ENCODE measurements at places on chromosomes 5 and 9.

GRCh38 chr5:161403996-161404395 lies 142.5 kb downstream of the GABRB2 start:
- DNase-seq = no peak

- no peak for DNase-seq
Observed at GRCh38 chr9:88501086-88501485, 33.9 kb upstream of the NXNL2 start.

GRCh38 chr5:6656680-6657079 lies 23.4 kb downstream of the SRD5A1 start:
- no peak for DNase-seq

GRCh38 chr5:16593013-16593412 lies 23.8 kb downstream of the RETREG1 start:
- no peak for DNase-seq

DNA sequence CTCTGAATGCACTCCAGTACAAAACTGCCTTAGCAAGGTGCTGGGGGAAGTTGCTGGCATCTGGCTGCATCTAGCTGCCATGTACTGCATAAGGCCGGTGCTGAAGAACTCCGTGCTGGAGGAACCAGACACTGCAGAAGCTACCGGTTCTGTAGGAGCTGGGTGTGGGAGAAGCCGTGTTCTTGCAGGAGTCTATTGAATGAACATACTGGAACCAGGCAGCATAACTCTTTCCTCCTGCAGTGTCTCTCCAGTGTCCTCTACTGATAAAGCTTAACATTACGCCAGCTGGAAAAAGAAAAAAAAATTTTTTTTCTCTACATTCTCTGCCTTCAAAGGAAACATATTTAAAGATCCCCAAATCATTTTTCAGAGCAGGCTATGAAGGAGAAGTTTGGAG lies 38.5 kb downstream of the VPS13A start:
- DNase-seq = no peak

DNA sequence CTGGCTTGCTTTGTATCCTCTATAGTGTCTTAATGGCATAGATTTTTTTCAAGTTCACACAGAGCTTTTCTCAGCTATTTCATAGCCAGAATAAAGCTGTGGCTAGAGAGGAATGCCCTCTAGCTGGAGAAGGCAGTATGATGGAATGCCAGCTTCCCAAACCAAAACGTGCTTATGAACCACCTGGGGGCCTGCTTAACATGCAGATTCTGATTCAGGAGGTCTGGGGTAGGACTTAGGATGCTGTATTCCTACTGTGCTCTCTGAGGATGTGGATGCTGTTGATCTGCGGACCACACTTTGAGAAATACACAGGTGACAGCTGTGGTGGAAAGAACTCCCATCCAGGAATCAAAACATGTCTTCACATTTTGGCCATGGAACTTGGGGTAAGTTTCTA lies 49.9 kb upstream of the DPYSL3 start:
- DNase-seq = no peak

DNA sequence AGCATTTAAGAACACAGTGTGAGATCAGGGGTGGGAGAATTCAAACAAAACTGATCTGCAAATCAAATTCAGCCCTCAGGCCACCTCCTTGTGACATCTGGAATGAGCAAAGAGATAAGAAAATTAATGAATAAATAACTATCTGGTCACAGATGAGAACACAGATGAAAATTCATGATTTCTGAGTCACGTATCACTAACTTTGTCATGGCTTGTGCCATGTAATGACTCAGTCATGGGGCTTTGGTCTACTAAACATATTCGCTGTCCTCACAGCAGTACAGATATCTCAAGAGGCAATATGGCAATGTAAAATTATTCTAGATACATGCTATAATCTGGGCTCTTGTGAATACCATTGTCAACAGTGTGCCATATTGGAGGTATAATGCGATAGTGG lies 274.4 kb downstream of the MAN2A1 start:
- DNase-seq = no peak

DNA sequence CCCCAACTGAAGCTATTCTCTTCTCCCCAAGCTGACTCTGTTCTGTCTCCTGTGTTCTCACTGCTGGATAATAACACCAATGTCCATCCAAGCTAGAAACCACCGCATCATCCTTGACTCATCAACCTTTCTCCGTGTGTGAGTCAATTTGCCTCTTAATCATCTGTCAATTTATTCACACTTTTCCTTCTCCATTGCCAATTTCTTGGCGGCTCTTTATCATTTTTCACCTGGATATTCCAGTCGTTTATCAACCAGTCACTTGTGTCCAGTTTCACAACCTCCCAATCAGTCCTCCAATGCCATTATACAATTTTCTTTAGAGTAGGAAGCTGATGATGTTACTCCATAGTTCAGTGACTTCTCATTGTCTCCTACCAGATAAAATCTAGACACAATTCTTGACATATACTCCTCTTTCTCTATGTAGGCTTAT lies 45.4 kb upstream of the LIFR start:
- DNase-seq = no peak

DNA sequence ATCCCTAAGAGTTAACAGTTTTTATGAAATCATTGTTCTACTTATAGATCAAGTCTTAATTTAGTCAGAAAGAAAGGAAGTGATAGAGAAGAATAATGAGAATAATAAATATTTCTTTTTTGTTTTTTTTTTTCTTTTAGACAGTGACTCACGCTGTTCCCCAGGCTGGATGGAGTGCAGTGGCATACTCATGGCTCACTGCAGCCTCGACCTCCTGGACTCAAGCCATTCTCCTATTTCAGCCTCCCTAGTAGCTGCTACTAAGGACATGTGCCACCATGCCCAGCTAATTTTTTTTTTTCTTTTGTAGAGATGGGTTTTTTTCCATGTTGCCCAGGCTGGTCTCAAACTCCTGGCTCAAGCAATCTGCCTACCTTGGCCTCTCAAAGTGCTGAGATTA lies 11.0 kb downstream of the IFNA21 start:
- no peak for DNase-seq

GRCh38 chr5:119706049-119706448 lies 76.7 kb downstream of the FAM170A start:
- DNase-seq = no peak

DNA sequence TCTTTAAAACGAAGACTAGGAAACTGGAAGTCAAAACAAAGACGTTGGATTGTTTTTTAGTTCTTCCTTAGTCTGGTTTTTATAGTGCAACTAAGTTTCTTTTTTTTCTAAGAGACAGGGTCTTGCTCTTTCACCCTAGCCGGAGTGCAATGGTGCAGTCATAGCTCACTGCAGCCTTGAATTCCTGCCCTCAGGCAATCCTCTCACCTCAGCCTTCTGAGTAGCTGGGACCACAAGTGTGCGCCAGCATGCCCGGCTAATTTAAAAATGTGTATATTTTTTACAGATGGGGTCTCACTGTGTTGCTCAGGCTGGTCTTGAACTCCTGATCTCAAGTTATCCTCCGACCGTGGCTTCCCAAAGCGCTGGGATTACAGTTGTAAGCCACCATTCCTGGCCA lies 27.6 kb downstream of the ZFYVE16 start:
- DNase-seq = no peak

- no peak for DNase-seq
Observed at GRCh38 chr5:20555034-20555433, 567.0 kb upstream of the CDH18 start.

DNA sequence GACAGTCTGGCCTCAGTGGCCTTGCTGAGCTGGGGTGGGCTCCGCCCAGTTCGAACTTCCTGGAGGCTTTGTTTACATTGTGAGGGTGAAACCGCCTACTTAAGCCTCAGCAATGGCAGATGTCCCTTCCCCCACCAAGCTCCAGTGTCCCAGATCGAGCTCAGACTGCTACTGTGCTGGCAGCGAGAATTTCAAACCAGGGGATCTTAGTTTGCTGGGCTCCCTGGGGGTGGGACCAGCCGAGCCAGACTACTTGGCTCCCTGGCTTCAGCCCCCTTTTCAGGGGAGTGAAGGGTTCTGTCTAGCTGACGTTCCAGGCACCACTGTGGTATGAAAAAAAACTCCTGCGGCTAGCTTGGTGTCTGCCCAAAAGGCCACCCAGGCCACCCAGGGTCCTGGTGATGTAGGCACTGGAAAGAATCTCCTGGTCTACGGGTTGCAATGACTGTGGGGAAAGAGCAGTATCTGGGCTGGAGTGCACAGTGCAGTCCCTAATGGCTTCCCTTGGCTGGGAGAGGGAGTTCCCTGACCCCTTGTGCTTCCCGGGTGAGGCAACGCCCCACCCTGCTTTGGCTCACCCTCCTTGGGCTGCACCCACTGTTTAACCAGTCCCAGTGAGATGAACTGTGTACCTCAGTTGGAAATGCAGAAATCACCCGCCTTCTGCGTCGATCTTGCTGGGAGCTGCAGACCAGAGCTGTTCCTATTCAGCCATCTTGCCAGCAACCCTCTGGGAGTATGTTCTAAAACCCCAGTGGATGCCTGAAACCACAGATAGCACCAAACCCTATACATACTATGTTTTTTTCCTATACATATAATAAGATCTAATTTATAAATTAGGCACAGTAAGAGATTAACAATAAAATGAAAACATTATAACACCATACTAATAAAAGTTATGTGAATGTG lies 95.5 kb downstream of the TMEM161B start:
- no peak for DNase-seq

DNA sequence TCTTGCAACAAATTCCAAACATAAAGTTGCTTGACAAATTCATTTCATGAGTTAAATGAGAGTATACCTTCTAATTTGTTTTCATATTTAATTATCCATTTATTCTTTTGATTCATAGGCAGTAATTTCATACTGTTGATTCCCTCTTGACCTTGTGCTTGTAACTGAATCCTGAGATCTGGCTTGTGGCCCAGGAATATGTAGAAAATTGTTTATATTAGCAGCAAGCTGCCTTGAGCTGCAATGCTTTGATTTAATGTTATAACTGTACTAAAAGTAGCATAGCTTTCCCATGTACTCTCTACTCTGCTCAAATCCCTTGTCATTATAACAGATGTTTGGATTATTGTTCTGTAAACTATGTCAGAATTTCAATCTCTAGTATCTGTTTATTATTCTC lies 780.7 kb downstream of the NR2F1-AS1 start:
- peak; percentile 31 for DNase-seq

- no peak for DNase-seq
Observed at GRCh38 chr5:134571693-134572405, 46.4 kb downstream of the JADE2 start.

GRCh38 chr9:30744871-30745270 lies 1639.6 kb upstream of the ACO1 start:
- no peak for DNase-seq

- no peak for DNase-seq
Observed at GRCh38 chr5:122022966-122023365, 55.1 kb downstream of the LOX start.

GRCh38 chr5:101174981-101175380 lies 271.9 kb upstream of the ST8SIA4 start:
- DNase-seq = peak; percentile 0

DNA sequence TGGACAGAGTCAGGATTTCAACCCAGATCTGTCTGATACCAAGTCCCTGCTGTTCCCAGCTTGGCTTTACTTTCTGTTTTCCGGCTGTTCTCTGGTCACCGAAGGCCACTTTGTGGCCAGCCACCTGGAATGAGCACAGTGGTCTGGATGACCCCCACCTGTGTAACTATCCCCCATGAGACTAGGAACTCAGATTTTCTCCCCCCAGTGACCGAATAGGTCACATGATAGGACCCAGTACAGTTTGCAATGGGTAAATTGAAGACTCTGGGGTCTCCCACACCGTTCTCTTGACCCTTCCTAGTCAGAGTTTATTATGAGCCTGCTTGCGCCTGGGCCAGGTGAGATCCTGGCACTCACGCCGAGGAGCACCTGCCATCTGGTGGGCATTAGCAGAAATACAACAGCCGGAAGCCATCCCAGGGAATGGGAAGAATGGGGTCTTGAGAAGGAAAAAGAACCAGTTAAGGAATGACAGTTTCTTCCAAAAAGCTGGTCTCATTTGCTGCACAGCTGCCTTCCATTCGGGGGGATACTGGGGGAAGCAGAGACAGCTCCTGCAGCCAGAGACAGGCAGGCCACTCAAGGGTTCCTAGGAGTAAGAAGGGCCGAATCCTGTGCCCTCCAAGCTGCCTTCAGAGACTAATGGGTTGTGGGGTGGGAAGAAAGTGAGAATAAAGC lies 7.1 kb downstream of the PHYHD1 start:
- DNase-seq = no peak

DNA sequence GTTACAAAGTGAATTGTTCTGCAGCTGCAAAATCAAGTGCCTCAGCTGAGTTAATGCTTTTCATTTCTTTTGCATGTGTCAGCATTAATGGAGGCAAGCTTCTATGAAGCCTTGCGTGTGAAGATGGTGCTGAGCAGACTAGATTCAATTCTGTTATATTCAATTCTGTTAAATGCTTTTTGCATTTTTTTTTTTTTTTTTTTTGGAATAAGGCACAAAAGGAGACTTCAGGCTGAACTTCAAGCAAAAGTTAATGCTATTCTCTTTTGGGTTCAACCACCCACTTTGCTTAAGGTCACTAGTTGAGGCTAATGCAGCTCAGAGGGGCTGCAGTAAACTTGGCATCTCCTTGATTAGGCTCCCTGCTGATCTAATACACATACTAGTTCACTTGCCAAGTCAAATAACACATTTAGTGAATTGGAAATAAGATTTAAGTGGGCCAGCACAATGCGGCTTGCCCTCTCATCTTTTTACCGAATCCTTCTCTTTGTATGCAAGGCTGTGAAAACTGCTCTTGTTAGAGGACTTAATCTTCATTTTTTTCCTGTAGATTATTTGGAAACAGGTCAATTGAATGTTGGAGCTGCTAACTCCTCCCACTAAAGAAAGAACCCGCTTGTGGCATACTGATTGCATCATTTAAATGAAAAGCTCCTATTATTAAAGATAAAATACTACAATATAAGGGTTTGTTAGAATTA lies 1020.2 kb downstream of the NR2F1-AS1 start:
- DNase-seq = no peak

- no peak for DNase-seq
Observed at GRCh38 chr9:34001951-34002350, 46.7 kb downstream of the UBAP2 start.

- DNase-seq = no peak
Observed at GRCh38 chr5:151912360-151912759, 12.3 kb downstream of the GLRA1 start.

DNA sequence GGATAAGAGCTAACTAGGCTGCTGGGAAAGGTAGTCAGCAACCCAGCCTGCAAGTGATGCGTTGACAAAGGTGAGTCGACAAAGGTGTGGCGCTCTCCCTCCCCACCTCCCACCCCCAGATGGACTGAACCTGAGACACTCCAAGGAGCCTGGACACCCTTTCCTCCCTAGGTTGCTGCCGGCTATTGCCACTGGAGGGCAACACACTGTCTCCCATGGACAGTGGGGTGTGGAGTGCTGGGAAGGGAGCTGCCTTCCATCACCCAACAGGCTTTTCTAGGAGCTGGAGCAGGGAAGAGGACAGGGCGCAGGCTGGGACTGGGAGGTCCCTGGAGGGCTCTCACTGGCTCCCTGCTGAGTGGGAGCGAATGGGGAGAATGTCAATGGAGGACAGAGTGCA lies 75.4 kb upstream of the ARAP3 start:
- no peak for DNase-seq

- DNase-seq = no peak
Observed at GRCh38 chr9:94929369-94929756, 202.9 kb downstream of the AOPEP start.

DNA sequence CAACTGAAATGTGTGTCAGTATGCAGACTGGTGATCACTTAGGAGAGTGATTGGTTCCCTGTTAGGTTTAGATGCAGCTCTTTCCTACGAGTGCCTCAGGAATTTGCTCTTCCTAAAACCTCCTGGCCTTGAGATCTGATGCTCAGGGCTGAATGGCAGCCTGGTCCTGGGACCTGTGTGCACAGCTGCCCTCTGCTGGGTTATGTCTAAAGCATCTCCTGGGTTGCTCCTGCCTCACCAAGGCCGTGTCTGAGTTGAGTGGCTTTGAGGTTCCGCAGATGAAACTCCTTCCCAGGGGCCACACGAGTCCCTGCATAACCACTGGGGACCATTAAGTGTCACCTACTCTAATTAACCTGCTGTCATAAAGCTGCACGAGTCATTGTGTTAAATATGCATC lies 59.5 kb downstream of the MVB12B start:
- DNase-seq = no peak

Data from renal pelvis (tissue), 12 donors.